ENCODE measurements at places on chromosomes 4 and X.
A peak's percentile ranks its signal among the peaks of the same experiment; 100 is the strongest.

DNA sequence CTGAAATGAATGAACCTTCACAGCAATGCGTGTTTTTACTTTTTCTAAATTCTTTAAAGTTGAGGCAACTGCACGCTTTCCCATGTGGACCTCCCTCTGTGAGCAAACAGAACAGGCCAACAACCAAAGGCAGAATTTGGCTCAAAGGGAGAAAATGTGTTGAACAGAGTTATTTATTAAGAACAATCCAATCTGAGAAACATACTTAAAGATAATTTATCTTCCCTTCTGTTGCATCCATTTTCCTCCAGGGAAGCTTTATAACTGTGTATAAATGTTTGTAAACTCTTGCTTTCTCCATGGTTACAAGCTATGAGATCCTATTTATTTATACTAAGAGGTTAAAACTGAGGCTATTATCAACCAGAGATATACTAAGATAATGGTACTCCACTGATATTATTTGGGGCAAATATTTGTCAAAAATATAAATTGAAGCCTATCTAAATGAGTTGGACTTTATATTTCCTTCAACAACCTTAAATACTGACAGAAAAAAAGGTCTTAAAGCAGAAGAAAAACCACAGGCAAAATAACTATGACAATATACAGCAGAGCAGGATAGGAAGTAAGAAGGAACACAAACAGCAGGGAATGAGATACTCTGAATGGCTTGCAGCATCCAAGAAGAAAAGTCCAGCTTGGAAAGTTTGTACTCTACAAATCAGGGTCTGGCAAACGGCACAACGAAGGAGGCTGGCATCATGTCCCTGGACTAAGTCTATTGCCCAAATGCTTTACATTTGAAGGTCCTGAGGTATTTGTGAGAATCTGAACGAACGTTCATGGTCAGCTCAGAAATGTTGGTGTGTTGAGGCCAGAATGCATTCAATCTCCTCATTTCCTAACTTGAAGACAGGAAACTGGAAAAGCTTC lies 663.2 kb upstream of the INTU start:
- no peak for DNase-seq

- DNase-seq = peak; percentile 44
Measured at GRCh38 chr4:30943356-30943755, 223.2 kb downstream of the PCDH7 start.

DNA sequence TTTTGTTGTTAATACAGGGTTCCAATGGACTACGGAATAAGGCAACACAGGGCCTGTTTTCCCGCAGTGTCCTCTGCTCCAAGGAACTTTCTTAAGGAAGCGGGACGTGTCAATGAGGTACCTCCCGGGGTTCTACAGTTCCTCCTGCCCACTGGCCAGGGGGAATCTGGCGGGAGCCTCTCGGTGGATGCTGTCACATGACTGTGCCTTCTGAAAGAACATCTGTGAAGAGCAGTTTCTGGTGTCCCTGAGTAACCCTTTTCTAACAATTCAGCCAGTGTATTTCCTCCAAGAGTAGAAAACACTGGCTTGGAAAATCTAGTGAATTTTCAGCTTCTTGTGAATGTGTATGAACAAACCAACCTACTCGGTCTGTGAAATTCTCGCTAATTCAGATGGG lies 32.7 kb downstream of the MFAP3L start:
- no peak for DNase-seq

DNA sequence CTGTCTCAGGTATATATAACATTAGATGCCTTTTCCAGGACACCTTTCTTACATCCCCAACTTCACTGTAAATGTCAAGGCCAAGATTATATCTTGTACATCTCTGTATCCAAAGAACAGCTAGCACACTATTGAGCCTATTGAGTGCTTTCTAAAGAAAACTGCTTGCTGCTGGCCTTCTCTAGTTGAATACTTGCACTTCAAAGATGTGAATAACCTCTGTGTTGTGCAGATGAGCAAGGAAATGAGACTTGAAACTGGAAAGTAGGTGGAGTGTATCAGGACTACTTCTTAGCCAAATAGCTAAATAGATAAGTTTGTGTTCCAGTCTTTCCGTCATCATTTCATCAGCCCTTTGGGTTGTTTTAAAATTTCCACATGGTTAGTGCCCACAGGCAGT lies 704.4 kb upstream of the AMOT start:
- peak; percentile 1 for DNase-seq

DNA sequence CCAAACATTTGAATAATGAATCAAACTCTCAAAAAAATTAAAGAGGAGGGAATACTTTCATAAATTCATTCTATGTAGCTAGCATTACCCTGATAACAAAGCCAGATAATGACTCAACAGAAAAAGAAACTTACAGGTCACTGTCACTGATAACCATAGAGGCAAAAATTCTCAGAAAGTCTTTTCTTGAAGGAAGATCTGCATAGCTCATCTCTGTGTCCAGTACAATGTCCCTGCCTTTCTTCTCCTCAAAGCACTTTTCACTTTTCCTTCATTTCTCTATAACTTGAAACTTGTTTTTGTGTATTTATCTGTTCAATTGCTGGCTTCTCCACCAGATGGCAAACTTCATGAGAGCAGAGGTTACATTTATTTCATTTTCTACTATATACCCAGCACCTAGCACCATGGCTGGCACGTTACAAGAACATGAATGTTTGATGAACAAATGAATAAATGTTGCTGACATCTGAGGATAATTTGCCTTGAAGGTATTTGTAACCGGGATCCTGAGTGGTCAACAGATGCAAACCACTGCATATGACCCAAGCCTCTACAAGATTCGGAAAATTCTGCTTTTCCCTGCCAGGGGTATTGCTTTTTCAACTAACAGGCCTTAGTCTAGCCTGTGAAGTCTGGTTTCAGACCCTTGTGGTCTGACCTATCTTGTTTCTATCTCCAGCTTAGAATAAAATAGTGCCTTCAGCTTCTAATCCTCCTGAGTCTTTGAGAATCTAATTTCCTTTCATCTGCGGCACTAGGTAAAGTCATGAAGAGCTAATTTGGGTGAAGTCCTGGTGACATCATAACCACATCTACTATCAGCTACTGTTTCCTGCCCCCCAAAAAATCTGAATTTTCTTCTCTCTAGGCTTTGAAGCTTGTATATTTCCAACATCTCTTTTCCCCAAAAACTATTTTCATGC lies 52.5 kb upstream of the ANTXR2 start:
- peak; percentile 71 for DNase-seq

DNA sequence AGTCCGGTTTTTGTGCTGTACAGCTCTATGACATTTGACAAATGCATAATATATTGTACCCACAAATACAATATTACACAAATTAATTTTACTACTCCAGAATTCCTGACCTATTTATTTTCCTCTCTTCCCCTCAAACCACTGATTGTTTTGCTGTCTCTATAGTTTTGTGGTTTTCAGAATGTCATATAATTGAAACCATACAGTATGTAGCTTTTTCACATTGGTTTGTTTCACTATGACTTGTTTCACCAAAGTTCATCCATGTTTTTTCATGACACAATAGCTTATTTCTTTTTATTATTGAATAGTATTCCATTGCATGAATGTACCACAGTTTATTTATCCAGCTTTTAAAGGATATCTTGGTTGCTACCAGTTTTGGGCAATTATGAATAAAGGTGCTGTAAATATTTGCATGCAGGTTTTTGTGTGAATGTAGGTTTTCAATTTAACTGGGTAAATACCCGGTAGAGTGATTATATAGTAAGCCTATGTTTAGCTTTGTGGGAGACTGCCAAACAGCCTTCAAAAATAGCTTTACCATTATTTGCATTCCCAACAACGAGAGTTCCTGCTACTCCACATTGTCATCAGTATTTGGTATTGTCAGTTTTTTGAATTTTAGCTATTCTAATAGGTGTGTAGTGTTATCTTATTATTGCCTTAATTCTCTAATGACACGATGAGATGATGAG lies 25.9 kb downstream of the RNF175 start:
- no peak for DNase-seq

GRCh38 chrX:150543230-150544155 lies 24.9 kb upstream of the MTM1 start:
- no peak for DNase-seq

- DNase-seq = no peak
Measured at GRCh38 chr4:177667687-177668086, 225.4 kb upstream of the AGA start.

All from fibroblast of the aortic adventitia (primary cell).